ENCODE measurements at places on chromosomes 13 and 19.

- no peak for DNase-seq
Measured at GRCh38 chr13:76971851-76972829, 19.7 kb upstream of the CLN5 start.

- DNase-seq: no peak
Measured at GRCh38 chr19:15467734-15468214, 3.4 kb upstream of the RASAL3 start.

GRCh38 chr19:51535535-51535934 is 4.1 kb upstream of the SIGLEC6 start:
- no peak for DNase-seq

DNA sequence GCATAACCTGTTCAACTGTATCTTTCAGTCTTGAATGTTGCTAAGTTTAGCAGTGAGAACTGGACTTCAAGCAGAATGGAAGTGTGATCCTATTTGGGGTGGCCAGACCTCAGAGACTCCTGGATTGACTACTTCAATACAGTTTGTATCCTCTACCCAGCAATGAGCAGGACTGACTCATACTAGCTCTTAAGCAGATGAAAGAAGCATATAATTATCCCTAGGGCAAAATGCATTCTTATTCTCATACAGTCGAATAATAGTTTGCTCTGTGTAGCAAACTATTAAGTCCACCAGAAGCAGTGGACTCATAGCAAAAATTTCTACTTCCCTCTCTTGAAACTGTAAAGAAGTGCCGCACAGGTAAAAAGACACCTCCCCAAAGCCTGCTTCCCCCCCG is 46.4 kb upstream of the FAM216B start:
- no peak for DNase-seq

DNA sequence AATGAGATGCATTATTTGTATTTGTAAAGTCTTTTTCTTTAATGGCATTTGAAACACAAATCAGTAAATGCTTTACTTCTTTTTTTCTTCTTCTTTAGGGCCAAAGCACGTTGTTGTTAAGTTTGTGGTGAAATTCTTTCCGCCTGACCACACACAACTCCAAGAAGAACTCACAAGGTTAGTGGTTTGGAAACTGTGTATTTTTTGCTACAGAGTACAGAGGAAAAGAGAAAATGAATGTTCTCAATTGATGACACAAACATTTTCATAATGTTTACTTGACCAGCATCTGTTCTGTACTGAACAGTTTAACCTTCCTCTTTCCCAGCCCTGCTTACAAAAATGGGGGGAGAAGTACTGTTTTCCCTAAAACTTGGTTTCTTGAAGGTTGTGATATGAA is 190.9 kb upstream of the RNF113B start:
- DNase-seq: no peak

DNA sequence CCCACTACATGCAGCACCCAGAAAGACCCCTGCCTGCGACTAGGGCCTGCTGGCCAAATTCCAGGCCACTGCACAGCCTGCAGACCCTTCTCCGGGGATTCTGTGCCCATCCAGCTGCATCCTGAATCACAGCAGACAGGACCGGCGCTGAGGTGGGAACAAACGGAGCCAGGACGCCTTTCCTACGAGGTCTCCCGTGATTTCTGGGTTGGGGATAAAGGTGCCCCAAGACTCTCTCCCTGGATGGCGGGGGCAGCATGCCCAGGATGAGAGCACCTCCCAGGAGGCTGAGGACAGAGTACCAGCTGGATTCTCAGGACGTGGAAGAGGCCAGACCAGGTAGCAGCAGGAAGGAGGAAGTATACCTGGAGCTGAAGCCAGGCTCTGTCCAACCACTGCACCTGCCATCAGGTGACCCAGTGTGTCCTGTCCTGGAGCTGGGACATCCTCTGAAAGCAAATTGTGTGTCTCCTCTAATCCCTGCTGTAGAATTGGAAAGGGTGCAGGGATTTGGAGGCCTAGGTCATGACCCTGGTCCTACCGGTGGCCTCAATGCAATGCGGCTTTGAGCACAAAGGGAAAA is 3.4 kb upstream of the FUT5 start:
- DNase-seq: no peak

GRCh38 chr13:113992276-113993005 is 18.6 kb upstream of the C13orf46 start:
- DNase-seq: no peak

- no peak for DNase-seq
Measured at GRCh38 chr13:95153647-95154412, 147.4 kb downstream of the ABCC4 start.

- DNase-seq: no peak
Measured at GRCh38 chr13:79880818-79881217, 399.9 kb downstream of the NDFIP2 start.

GRCh38 chr19:2231621-2232221 is 4.4 kb downstream of the PLEKHJ1 start:
- DNase-seq: no peak

GRCh38 chr13:113367020-113367560 is 3.2 kb upstream of the GRTP1 start:
- no peak for DNase-seq

GRCh38 chr19:7928741-7929701 is 3.1 kb upstream of the CTXN1 start:
- DNase-seq: peak; percentile 58

- DNase-seq: no peak
Measured at GRCh38 chr19:2547721-2548120, 71.8 kb downstream of the GADD45B start.

DNA sequence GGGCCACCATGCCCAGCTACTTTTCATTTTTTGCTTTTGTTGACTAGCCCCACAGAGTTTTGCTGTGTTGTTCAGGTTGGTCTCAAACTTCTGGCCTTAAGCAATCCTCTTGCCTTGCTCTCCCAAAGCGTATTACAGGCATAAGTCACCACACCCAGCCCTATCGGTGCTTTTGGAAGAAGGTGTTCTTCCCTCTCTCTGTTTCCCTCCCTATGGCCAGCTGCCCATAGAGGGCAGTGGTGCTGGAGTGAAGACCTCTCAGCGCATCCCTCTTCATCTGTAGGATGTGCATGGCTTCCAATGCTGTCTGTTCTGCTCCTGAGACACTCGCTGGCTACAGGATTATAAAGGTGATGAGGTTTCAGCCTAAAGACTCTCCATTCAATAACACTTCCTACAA is 1.3 kb upstream of the CD22 start:
- no peak for DNase-seq

- DNase-seq: no peak
Measured at GRCh38 chr13:31433207-31433606, 233.4 kb downstream of the B3GLCT start.
